Memory B cell (primary cell): ENCODE measurements at places on chromosomes 12 and 14.
A peak's percentile ranks its signal among the peaks of the same experiment; 100 is the strongest.

DNA sequence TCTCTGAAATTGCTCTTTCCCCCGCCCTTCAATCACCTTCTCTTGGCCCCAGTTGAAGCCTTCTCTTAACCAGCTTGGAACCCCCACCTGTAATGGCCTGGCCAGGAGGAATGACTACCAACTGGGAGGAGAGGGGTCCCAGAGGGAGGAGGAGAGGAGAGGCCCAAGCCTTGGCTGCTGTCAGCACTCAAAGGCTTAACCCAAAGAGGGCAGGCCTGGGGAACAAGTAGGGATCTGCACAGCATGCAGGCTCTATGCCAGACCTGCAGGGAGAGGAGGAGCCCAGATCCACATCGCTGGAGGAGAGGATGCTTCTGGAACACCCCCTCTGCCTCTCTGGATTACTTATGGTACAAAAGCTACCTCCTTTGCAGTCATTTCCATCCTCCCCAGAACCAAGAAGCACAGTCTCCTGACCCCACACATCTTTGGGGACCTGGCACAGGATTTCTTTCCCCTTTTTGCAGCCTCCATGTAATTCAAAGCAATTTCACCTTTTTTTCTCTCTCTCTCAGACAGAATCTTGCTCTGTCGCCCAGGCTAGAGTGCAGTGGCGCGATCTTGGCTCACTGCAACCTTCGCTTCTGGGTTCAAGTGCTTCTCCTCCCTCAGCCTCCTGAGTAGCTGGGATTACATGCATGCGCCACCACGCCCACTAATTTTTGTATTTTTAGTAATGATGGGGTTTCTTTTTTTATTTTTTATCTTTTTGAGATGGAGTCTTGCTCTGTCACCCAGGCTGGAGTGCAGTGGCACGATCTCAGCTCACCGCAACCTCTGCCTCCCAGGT is 6.2 kb downstream of the RARG start:
- DNase-seq, result no peak

GRCh38 chr12:124440841-124441381 is 126.5 kb downstream of the NCOR2 start:
- no peak for DNase-seq

- DNase-seq, result no peak
Observed at GRCh38 chr12:57237596-57237931, 8.1 kb downstream of the SHMT2 start.

GRCh38 chr12:132585177-132585576 is 25.2 kb downstream of the LRCOL1 start:
- DNase-seq, result no peak

DNA sequence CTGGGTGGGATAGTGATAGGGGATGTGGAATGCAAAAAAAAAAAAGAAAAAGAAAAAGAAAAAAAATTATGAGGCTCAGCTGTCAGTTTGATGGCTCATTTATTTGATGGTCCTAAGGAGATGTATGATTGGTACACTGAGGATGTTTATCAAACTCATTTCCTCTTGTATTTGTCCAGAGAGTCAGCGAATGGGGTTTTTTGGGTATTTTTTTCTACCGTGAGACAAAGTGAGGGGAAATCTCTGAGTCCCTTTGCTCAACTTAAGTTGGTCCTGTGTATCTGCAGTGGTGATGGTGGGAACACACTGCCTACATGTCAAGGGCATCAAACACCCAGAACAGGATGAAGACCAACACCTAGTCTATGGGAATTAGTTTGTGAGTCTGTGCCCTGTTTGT is 176.9 kb upstream of the HIF1A start:
- no peak for DNase-seq

GRCh38 chr14:67359775-67360469 is at the start of the genes ATP6V1D and EIF2S1:
Gene ATP6V1D, minus strand, starts transcription at chr14:67359804. Its CDS starts 106 bp downstream, at chr14:67359698.
Gene EIF2S1, plus strand, starts transcription at chr14:67360328. Its CDS starts 4,440 bp downstream, at chr14:67364768.
- peak; percentile 96 for DNase-seq

- DNase-seq, result no peak
Observed at GRCh38 chr14:104436047-104436591, 143.4 kb upstream of the C14orf180 start.

DNA sequence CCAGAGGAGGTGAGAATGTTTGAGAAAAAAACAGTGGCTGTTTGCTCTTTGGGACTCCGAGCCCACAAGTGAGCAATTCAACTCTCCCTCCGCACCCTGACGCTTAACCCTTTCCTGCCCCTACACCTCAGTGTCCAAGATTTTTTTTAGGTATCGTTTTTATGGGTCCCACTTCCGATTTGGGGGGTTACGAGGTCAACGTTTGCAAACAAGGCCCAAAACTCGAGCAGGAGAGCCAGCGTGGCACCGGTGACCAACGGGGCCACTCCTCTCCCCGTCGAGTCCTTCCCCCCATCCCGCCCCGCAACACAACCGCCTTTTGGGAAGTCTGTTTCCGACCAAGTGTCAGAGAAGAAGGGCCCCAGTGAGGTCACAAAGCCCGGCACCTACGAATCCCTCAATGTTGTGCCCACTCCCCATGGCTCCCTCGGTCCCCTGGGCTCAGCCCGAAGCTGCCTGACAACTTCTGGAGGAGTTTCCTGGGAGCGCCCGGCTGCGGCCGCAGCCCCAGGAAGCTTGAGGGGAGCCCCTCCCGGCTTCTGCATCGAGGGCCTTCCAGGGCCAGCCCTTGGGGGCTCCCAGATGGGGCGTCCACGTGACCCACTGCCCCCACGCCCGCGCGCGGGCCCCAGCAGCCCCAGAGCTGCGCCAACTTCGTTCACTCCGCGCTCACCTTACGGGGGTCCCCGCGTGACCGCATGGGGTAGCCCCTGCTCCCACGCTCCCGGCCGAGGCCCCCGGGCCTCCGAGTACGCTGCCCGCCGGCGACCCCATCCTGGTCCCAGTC is 1.2 kb downstream of the CDK2AP1 start:
- no peak for DNase-seq

DNA sequence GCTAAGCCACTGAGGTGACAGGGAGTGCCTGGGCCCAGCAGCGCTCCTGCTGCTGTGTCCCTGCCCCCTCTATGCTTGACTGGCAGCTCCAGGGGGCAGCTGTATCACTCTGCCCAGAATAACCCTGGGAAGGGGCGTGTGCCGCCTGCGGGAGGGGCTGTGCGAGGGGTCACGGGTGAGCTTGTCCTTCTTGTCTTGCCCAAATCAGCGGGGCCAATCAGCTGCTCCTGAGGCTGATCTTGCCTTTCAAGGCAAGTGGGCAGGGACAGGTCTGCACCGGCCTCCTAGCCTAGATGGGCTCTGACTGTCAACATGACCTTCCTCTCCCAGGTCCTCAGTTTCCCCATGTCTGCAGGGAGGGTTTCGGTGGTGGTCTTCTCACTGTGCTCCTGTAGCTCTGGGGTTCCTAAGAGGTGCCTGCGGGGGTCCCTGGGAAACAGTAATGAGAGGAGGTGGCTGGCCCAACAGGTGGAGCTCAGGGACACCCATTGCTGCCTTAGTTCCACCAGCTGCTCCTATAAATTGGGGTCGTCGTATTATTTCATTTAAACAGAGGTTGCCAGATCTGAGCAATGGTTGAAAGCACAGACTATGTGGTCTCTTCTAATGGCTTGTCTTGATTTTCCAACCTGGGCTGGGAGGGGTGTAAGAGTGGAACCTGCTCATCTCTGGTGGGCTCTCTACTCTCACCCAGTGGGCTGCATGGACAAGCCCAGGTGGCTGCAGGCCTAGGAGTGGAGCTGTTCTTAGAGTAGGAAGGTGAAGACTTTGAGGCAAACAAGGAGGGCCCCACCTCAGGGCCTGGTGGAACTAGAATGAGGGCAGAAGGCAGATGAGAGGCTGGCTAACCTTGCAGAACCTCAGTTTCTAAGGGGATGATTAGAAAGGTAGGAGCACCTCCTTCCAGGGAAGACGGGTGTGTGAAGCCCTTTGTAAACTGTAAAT is 11.7 kb downstream of the RTL1 start:
- DNase-seq, result no peak

DNA sequence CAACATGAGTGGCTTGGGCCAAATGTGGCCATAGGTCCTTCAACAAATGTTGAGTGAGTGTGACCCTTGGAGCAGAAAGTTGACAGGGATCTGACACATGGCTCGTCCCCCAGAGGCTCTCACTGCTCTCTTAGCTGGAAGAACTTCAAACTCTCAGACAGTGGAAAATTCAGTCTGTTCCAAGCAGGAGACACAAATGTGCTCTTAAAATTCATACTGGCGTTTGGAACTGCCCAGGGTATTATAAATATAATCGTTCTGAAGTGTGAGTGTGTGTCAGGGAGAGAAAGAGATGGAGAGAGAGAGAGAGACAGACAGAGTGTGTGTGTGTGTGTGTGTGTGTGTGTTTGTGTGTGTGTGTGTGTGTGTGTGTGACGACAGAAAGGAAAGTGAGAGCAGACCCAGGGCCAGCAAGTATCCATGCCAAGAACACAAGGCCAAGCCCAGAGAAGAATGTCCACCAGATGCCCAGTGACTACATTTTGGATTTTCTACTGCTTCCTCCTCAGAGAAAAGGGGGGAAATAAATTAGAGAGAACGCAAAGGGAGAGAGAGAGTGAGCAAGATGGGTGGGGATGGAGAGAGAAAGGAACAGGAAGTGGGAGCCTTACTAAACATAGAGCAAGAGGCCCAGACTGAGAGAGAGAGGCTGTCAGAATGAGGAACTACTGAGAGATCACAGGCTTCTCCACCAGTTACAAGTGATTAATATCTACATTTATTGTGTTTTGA is 193.6 kb upstream of the NUDT4 start:
- peak; percentile 41 for DNase-seq

DNA sequence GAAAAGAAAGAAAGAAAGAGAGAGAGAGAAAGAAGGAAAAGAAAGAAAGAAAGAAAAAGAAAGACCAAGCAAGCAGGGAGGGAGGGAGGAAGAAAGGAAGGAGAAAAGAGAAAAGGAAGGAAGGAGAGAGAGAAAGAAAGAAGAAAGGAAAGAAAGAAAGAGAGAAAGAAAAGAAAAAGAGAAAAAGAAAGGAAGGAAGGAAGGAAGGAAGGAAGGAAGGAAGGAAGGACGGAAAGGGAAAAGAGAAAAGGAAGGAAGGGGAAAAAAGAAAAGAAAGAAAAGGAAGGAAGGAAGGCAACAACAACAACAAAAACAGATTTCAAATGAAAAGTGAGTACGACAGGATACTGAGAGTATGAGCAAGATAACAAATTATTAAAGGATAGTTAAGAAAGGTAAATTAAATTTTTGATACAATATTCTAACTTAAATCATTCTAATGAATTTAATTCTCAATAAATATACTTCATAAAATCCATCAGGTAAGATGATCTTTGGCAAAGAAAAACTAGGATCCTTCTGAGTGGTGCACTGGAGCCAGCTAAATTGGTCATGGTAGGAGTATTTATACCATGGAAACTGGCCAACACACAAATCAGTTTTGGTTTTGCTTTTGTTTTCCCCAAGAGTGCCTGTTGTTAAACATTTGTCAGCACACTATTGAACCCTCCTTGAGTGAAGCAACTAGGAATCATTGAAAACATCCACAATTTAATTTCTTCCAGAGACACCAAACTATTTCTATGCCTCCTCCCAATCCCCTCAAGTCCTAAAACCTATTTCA is 56.1 kb upstream of the DYRK2 start:
- DNase-seq, result peak; percentile 4

GRCh38 chr12:63844391-63845341 is at the start of gene SRGAP1:
Gene SRGAP1, plus strand, starts transcription at chr12:63844700. Its CDS starts 117 bp downstream, at chr12:63844817.
- no peak for DNase-seq

GRCh38 chr14:31307618-31308017 is 100.0 kb upstream of the HECTD1 start:
- no peak for DNase-seq

- no peak for DNase-seq
Observed at GRCh38 chr12:132615579-132616038, 3.0 kb upstream of the P2RX2 start.

GRCh38 chr12:22355011-22355580 is 20.6 kb upstream of the ST8SIA1 start:
- DNase-seq, result no peak

- no peak for DNase-seq
Observed at GRCh38 chr14:65200454-65200853, 98.1 kb upstream of the MAX start.

DNA sequence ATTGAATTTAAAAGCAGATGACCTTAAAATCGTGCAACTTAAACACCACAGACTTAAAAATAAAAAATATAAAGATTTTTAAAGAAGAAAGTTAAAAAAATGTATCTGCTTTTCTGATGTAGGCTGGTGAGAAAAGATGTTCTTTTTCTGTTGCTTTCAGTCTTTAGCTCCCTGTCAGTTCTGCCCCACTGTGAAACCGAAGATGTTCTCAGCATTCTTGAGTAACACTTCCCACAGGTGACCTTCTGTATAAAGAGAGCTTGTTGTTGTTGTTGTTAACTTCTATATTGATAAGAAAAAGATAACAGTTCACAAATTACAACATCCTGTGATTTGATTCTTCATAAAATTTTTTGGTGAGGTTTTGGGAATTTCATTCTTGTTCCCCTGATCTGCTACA is 377.9 kb upstream of the RGS6 start:
- no peak for DNase-seq

DNA sequence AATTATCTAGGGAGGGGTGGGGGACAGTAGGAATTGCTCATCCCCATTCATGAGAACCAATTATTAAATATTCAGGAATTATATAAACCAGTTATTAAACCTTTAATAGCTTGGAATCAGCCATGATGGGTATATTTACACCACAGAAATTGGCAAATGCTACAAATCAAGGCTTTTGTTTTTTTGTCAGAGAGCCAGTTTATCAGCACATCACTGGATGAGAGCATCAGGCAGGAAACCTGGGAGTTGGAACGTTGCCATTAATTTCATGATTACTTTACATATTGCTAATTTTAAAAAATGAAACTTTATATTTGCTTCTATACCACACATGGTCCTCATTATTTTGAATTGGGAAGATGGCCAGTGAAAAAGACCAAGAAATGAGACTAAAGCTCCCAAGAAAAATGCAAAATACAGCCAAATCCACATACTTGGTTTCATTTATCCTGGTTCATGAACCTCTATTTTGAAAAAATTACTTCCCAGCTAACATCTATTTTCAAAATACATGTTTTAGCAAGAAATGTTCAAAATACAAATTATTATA is 48.4 kb downstream of the ATL1 start:
- no peak for DNase-seq

- DNase-seq, result no peak
Observed at GRCh38 chr14:105591052-105591451, 64.7 kb downstream of the TMEM121 start.

GRCh38 chr14:90733139-90733808 is 83.0 kb downstream of the TTC7B start:
- no peak for DNase-seq

DNA sequence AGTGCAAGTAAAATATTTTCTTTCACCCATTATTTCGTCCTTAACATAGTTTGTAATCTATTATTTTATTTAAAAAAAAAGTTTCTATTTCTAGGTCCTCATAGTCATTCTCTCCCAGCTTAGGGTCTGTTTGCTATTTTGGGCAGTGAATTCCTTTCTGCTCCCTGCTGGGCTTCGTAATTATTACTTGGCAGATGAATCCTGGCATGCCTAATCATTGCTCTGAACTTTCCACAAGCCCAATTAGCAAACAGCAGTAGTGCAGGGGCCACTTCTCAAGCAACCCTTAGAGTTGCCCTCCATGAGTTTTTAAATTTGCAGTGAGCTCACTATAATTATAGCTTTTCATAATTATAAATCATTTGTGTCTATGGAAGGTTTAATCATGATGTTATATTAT is 1378.3 kb upstream of the SEL1L start:
- DNase-seq, result no peak
